ENCODE measurements at places on chromosomes 2 and 18.
A peak's percentile ranks its signal among the peaks of the same experiment; 100 is the strongest.

DNA sequence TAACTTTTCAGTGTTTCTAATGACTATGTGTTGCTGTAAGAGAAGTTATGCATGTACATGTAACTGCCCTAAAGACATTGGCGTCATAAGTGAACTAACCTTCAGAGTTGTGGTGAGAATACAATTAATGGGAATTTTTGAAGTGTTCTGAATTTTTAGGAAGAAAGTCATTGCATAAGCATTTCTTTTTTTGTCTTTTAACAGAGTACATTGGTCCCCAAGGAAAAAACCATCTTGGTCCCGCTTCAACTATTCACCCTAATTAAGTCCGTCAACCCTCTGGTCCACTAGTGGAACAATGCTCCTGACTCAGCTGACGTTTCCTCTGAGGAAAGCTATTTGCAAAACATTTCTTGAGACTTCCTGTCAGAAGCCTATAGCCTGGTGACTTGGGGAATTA is 41.1 kb upstream of the VIT start:
- DNase-seq = peak; percentile 90

GRCh38 chr2:112087346-112088020 is 32.4 kb downstream of the TMEM87B start:
- no peak for DNase-seq

DNA sequence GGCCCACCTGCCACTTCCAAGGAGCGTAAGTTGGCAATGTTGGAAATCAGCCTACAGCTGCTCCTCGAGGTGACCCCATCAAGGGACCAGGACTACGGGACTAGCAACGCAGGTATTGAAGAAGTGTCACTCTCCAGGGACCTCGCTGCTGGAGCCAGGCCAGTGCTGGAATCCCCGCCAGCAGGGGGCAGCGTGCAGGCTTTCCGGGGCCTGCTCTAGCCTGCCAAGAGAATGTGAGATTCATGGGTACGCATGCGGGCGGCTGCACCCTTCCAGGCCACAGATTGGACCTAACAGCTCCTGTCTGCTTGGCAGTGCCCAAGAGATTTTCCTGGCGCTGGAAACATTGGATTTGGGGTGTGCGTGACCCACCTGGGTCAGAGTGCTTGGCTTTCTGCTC is 182.8 kb upstream of the RAB12 start:
- DNase-seq = no peak

GRCh38 chr2:126752876-126753275 is 96.9 kb downstream of the GYPC start:
- no peak for DNase-seq

DNA sequence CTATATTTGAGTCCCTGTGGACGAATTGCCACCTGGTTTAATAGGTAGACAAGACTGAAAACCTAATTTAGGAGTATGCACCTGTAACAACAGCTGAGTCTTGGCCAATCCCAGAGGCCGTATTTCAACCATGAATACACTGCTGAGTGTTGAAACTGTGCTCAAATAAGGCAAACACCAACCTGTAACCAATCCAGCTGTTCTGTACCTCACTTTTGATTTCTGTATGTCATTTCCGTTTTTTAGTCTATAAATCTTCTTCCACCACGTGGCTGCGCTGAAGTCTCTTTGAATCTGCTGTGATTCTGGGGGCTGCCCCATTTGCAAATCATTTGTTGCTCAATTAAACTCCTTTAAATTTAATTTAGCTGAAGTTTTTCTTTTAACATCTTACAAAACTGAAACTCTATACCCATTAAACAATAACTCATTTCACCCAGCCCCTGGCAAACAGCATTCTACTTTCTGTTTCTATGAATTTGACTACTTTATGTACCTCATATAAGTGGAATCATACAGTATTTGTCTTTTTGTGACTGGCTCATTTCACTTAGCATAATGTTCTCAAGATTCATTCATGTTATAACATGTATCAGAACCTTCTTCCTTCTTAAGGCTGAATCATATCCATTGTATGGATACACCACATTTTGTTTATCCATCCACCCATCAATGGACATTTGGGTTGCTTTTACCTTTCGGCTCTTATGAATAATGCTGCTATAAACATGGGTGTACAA is 7.5 kb upstream of the YPEL5 start:
- DNase-seq = no peak

- DNase-seq = no peak
These were observed 350.8 kb upstream of the NT5C1B start for GRCh38 chr2:18940184-18940583.

DNA sequence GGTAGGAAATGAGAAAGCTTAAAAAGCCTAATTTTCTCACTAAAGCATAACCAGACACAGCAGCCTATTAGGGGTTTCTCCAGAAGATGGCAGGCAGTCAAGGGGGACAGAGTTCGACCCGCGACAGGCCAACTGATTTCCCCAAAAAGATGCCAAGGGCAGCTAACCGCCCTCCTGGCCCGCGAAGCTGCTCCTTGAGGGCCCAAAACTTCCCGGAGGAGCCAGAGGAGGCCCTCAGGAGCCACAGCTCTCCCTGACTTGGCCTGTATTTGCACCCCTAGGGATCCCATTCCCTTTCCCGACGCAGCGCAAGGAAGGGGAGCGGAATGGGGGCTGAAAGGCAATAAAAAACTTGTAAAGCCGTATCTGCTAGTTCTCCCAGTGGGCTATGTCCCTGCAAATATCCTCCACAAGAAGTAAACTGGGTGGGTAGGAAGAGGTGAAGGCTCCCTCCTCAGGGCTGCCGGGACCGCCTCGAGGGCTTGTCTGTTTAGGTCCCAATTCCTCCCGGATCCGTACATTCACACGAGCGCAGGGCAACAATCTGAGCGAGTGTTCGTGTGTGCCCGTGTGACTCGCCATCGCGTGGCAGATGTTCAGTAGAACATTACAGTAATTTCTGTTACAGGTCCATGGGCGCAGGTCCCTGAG is 756 bp upstream of the NAGK start:
- no peak for DNase-seq

DNA sequence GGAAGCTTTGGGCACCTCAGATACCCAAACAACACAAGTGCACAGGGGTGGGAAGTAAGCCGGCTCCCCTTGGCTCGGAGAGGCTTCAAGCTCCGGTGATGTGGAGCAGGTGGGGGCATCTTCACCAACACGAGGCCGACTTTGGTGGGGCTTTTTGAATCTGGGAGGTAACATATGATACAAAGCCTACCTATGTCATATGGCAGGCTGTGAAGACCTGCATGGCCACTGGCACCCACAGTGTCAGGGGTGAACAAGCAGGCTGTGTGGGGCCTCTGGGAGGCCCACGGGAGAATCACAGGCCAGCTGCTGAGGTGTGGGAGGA is 109.0 kb downstream of the EIPR1 start:
- no peak for DNase-seq

- peak; percentile 23 for DNase-seq
These were observed 16.4 kb upstream of the IL1RL1 start for GRCh38 chr2:102294802-102295489.

DNA sequence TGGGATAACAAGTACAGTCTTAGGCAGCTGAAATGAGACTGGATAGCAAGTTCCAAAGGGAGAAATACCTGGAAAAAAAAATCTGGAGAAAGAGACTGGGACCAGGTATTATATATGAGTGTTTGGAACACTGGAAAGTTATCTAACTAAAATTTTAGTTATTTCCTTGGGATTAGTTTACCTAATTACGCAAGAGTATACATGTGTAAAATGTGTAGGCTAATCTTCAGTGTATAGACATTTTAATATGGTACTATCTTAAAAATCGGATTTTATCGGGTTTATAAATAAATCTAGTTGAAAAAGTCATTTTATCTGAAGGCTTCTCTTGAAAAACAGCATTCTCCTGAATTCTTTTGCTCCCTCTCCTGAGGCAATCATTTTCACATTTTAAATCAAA is 3.9 kb downstream of the EPB41L5 start:
- no peak for DNase-seq

Measured in astrocyte of the spinal cord (primary cell).